ENCODE measurements at places on chromosomes 4 and X.

DNA sequence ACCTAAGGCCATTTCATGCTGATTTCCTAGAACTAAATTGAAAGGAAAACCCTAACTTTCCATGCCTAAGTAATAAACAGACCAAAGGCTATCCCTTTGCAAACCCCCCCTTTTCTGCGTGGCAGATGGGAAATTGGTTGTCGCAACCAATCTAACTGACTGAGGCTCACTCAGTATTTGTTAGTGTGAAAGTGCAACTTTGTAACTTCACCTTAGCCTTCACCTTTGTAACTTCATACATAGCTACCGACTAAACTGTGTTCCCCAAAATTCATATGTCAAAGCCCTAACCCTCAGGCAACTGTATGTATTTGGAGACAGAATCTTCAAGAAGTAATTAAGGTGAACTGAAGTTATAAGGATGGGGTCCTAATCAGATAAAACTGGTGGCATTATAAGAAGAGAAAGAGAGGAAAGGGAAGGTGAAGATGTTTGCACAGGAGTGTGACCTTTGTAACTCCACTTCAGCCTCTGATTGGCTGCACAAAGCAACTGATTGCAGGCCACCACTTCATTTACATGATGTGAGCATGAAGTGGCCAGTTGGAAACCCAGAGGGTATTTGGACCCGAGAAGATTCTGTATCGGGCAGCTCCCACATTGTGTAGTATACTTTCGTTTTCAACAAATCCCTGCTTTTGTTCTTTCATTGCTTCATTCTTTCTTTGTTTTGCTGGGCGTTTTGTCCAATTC is 4.9 kb upstream of the TMEM33 start:
- no peak for DNase-seq

DNA sequence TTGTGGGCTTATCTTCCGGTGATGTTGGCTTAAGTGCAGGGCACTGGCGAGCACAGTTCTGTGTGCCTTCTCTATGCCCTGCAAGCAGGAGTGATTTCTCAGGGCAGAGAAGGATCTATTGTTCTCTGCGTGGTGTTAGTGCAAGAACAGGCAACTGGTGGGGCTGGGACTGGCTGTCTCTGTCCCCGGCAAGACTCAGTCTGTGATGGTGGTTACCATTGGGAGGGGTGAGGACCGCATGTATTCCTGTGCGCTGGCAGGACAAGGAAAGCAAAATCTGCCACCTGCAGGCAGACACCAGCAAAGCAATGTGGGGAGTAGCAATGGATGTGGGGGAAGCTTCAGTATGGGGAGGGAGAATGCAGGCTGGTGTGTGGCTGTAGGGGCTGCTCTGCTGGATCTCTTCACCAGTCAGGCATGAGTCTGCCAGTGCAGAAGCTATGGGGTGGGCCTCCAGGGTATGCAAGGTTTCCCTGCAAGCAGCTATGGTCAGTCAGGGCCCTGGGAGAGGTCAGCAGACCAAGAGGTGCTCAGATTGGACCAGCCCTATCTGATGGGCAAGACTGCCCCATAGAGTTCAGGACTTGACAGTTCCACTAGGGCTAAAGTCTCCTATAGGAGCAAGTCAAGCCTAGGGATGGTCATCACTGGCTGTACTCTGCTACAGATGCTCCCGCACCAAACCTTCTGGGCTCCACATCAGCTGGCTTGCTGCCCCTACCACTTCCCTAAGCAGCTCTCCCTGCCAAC is 16.8 kb downstream of the PF4 start:
- DNase-seq, result no peak

DNA sequence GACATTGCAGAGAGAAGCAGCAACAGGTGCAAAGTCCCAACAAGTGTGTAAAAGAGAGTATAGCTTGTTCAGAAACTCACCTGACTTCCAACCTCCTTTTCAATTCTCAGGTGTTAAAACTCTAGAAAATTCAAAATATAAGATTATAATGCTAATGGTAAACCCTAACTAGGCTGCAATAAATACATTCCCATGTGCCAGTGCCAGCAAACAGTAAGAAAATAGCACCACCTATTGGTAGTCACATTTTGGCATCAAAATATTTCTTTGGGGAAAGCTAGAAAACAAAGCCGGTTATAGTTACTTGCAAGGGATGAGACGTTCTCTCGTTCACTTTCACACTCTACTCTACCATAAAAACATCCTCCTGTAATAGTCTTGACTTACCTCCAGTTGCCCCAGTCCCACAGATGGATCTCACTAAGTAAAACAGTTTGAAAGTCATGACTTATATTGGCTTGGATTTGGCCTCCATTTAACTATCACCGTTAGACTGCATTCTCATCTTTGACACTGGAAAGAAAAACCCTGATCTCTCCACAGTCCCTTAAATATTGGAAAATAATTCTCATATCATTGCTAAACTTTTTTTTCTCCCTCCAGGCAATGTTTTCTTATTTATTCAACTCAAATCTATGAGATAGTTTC is 9.6 kb downstream of the BMP3 start:
- DNase-seq, result no peak

GRCh38 chr4:152356428-152357034 is 179.4 kb downstream of the FBXW7 start:
- DNase-seq, result no peak

DNA sequence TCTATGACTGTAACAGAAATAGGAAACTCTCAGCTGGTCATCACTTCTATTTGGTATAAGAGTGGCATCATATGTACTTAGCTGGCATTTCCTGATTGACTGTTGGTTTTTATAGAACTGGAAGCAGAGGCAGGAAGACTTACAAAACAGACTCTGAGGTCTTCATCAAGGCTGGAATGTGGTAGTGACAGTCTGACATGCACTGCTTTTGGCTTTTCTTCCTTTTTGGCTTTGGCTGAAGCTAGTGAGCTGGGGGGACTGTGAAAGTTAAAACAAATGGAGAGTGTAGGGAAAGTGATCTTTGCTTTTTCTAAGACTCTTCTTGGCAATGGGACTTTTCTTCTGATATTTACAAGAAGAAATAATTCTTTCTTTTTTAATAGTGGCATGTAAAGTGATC is 121.1 kb upstream of the SLC4A4 start:
- DNase-seq, result no peak

GRCh38 chrX:110320381-110320987 is 2.6 kb upstream of the AMMECR1 start:
- DNase-seq, result no peak

GRCh38 chrX:135639066-135639780 is 74.2 kb upstream of the CT45A1 start:
- no peak for DNase-seq

GRCh38 chr4:41640906-41641305 is 102.9 kb downstream of the LIMCH1 start:
- no peak for DNase-seq

GRCh38 chr4:127870688-127871087 is 10.0 kb upstream of the PLK4 start:
- no peak for DNase-seq

- peak; percentile 48 for DNase-seq
Measured at GRCh38 chrX:10106806-10107205, 50.0 kb upstream of the CLCN4 start.

Measured in activated CD4-positive, alpha-beta T cell treated with anti-CD3 and anti-CD28 coated beads, Interleukin-2, amount 50 U/mL, for 48 hours (primary cell).